Hindlimb muscle (tissue), 1 donor: ENCODE measurements at places on chromosomes 13 and 19.
A peak's percentile ranks its signal among the peaks of the same experiment; 100 is the strongest.

GRCh38 chr13:20848944-20849343 is 53.6 kb downstream of the XPO4 start:
- no peak for DNase-seq

DNA sequence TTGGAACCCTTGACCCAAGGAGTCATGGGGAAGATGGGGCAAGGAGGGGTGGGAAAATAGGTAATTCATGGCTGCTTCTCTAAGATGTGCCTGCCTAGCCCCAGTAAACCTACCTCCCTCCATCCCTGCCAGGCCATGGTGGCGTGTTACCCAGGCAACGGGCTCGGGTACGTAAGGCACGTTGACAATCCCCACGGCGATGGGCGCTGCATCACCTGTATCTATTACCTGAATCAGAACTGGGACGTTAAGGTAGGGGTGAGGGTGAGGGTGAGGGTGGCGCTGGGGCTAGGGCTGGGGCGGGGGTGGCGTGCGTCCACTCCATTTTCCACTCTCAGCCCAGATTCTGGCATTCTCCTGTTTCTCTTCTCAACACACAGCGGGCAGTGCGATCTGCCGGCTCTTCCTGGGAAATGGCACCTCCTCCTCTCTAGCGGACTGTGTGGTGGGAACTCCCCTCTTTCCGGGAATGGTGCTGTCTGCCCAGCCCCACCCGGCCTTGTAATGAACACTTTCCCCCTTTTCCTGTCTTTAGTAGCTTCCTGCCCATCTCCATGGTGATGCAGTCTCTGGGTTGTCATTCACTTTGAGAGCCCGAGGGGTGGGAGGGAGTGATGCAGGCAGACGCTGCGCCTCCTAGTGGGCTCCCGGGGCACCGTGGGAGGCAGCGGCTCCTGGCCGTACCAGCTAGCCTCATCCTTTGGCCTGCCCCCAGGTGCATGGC is 7.6 kb downstream of the EGLN2 start:
- DNase-seq = peak; percentile 86

DNA sequence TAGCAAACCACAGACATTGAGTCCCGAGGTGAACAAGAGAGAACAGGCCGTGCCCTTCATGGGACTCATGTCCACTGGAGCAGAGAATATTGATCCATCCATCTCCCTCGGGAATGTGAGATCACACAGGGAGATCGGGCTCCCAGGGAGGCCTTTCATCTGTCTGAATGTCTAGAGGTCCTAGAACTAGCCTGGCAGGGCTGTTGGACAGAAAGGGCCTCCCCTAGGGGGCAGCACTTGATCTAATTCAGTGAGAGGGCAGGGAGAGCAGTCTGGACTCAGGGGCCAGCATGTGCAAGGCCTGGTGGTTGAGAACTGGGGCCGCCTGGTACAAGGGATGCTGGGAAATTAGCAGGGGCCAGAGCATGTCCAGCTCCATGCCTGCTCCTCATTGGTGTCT is 4.3 kb downstream of the RUVBL2 start:
- DNase-seq = no peak

DNA sequence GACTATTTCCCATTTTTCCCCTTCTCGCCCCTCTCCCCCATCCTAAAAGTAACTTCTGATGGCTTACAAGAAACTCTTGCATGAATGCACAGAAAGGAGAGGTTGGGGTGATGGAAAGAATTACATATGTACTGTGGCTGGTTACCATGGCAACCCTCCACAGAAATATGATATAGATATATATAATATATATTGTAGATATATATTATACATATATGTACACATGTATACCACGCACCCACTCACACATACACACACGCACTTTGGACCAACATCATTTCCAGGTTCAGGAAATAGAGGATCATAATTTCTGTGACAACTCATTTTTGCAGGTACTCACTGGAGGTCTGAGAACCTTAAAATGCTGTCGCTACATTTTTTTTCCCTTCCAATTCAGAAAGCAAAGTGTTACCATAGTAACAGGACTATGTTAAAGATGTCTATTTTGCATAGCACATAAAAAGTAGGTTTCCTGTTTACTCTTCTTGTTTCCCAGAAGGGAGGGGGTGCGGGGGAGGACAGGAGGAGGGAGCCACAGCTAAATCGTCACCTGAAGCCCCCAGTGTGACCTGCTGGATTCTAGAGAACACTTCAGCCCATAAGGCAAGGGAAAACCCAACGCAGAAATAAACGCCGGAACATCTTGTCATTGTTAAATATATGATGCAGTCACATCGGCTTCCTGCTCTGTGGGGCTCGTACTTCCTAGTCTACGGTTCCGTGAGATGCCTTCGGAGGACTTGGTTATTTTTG is 44.7 kb downstream of the EFNB2 start:
- DNase-seq = no peak

GRCh38 chr19:6916952-6917351 is 29.6 kb downstream of the ADGRE1 start:
- no peak for DNase-seq

DNA sequence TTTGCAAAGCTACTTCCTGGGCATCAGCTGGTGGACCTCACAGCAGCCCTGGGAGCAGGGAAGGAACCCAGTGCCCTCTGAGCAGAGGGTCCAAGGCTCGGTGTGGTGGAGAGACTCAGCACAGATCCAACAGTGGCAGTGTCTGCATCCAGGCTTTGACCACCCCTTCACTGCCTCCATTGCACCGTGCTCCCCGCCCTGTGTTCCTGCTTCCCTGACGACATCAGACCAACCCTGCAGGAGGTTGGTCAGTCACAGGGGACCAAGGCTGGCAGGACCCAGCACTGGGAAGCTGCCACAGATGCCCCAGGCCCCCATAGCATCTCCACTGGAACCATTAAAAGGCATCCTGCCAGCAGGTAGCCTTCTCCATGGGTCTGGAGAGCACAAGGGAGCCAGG is 7.8 kb upstream of the VSTM2B start:
- no peak for DNase-seq

GRCh38 chr19:3335431-3336350 is 30.7 kb upstream of the NFIC start:
- DNase-seq = no peak

DNA sequence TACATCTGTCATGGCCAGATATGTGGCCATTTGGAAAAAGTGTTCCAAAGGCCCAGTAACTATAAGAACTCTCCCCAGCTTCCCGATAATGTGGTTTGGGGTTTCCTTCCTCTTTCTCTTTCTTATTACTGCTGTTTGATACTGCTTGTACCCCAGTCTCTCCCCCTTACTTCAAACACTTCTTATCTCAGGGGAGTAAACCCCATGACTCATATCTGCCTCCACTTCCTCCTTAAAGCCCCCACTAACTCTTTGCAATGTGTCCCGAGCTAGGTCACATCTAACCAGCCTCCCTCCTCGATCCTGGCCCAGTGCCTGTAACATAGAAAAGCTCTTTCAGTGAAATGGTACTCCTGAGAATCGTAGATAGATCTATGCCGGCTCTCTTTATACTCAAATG is 82.4 kb upstream of the STARD13 start:
- no peak for DNase-seq

- peak; percentile 86 for DNase-seq
These were observed 2.0 kb downstream of the VSIG10L start for GRCh38 chr19:51339687-51340656.

GRCh38 chr13:45353895-45354294 is 12.9 kb upstream of the TPT1 start:
- DNase-seq = no peak

- no peak for DNase-seq
These were observed 68.4 kb upstream of the UBL3 start for GRCh38 chr13:29918845-29919244.

DNA sequence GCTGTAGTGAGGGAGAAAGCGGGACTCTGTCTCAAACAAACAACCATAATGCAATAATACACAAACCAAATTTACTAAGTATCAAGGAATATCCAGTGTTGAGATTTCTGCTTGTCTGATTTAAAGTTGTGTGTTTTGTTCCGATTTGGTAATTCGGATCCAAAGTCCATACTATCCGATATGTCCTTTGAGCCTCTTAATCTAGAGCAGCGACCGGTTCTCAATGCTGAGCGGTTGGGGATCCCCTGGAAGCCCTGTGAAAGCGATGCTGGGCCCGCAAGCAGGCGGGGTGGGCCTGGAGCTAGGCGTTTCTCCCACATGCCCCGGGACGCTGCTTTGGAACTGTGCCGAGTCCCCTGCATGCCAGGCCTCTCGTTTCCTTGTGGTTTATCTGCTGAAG is 20.2 kb downstream of the C19orf44 start:
- DNase-seq = no peak

DNA sequence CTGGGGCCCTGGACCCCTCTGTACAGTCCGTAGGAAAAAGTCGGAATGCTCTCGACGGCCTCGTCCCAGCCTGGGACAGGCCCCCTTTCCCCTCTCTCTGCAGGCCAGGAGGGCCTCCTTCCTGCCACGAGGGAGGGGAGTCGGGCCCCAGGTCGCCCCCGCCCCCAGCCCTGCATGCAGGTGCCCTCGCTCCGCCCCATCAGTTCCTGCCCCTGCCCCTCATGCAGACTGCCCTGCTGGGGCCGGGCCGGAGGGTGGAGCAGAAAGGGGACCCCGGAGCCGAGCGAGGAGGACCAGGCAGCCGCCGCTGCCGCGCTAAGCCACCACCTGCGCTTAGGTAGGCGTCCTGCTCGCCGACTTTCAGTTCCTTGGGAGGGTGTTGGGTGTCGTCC is 7.3 kb downstream of the LYL1 start:
- DNase-seq = no peak

DNA sequence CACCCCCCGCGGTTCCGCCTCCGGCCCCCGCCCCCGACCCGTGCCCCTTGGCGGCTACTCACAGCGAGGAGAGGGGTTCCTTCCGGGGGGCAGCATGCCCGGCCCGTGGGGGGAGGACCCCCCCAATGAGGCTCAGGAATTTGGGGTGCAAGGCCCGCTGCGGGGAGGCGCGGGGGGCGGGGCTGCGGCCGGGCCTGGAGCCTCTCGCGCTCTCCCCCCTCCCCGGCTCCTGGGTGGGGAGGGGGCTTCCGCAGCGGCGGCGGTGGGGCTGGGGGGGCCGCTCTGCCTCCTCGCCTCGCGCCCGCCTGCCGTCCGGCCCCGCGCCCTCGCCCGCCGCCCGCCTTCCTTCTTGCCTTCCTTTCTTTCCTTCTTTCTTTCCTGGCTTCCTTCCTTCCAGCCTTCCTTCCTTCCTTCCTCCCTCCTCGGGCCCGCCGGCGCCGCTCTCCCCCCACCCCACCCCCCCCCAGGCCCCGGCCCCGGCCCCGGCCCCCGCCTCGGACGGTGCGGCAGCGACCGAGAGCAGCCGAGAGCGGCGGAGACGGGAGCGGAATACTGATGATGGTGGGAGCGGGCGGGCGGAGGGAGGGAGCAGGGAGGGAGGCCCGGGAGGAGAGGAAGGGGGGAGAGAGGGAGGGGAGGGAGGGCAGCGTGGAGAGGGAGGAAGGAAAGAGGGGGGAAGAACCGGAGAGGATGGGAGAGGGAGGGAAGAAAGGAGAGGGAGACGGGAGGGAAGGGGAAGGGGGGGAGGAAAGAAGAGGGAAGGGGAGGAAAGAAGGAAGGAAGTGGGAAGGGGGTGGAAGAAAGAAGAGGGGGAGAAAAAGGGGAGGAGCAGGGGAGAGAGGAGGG is at the start of gene LRRC4B:
TSS of gene LRRC4B (minus strand) at position 554 of the 846 bp plus-strand sequence. CDS start 19,597 bp downstream, outside the sequence.
- DNase-seq = peak; percentile 83

DNA sequence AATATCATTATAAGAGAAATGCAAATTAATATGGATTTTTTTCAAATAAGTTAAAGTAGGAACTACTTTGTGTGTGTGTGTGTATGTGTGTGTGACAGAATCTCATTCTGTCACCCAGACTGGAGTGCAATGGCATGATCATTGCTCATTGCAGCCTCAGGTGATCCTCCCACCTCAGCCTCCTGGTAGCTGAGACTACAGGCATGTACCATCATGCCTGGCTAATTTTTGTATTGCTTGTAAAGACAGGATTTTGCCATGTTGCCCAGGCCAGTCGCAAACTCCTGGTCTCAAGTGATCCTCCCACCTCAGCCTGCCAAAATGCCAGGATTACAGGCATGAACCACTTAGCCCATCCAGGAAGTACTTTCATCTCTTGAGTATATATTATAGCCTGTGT is 3.2 kb upstream of the ERVV-2 start:
- DNase-seq = no peak
